ENCODE measurements at places on chromosomes 4 and X.

GRCh38 chr4:13328591-13328990 lies 155.5 kb downstream of the RAB28 start:
- DNase-seq = no peak

GRCh38 chrX:122196343-122196742 lies 987.7 kb upstream of the GRIA3 start:
- no peak for DNase-seq

GRCh38 chrX:139751053-139751452 lies 43.1 kb upstream of the MCF2 start:
- no peak for DNase-seq

DNA sequence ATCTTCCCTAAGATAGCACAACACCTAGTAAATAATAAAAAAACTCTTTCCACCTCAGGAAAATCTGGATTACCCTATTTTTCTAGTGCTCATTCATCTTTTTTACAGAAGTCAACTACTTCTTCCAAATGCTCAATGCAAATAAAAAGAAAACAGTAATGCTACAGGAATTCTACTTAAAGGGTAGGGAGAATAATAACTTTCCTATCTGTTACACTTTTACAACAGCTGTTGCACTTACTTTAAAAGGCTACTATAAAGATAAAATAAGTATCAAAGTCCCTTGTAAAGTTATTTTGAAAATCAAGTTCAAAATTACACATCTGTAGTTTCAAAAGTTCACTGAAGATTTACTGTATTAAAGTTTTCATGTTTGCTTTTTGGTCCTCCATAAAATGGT lies 37.6 kb downstream of the THOC2 start:
- no peak for DNase-seq

GRCh38 chr4:3392321-3392720 lies 49.4 kb upstream of the HGFAC start:
- DNase-seq = no peak
